ENCODE measurements at places on chromosomes 5 and 9. TPM values are rescaled to one million over a fixed set of nuclear protein-coding genes. Genes with fewer than 3 reads are reported as not detected.

MEIKIN gene
- polyA plus RNA-seq, result not detected

DNA sequence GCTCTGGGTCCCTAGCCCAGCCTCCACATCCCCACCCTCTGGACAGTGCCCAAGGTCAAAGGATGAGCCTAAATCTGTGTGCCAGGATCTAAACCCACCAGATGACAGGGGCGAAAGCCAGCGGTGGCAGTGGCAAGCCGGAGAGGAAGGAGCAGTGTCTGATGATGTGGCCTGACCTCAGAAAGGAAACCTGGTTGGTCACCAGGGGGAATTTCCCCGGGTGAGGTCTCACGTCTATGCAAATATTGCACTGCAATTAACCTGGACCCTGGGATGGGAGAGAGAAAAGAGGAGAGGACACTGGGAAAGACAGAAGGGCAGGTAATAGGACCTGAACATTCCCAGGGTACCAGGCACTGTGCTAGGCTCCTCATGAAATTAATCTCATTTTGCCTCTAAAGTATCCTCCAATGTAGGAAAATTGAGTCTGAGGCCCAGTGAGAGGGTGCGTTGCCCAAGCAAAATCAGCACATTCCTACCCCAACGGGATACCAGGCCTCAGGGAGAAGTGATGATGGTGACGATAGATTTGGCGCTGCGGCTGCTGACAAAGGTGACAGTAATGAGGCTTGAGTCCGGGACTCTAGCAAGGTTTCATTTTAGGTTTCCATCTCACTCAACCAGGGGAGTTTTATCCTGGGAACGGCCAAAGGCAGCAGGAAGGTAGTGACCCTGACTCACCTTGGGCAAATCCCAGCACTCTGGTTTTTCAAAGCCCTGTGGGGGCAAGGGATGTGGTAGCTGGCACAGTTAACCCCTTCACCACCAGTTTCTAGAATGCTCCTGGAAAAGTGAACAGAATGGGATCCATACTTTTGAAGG is 13.4 kb upstream of the TNIP1 start:
- DNase-seq, result peak; percentile 83

- no peak for DNase-seq
Measured at GRCh38 chr5:425714-426113, 17.3 kb upstream of the EXOC3 start.

SLC4A9 gene
- polyA plus RNA-seq, result not detected

ANKRD18A gene
- polyA plus RNA-seq, result 2.5 TPM

DNA sequence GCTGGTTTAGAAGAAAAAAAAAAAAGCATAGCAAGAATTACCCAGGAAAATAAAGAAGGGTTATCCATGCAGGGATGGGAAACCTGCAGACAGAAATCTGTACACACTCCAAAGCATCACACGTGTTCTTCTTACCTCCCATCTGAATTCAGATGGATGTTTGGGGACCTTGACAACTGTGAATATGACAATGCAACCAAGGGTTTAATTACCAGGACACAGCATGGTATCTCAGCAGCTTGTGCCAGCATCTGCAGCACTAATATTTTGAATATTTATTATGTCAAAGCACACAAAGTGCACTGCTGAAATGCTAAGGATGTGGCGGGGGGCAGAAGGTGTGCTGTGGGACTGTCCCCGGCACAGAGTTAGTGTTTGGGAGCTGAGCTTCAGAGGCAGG is 47.9 kb downstream of the SLIT3 start:
- DNase-seq, result no peak

DNA sequence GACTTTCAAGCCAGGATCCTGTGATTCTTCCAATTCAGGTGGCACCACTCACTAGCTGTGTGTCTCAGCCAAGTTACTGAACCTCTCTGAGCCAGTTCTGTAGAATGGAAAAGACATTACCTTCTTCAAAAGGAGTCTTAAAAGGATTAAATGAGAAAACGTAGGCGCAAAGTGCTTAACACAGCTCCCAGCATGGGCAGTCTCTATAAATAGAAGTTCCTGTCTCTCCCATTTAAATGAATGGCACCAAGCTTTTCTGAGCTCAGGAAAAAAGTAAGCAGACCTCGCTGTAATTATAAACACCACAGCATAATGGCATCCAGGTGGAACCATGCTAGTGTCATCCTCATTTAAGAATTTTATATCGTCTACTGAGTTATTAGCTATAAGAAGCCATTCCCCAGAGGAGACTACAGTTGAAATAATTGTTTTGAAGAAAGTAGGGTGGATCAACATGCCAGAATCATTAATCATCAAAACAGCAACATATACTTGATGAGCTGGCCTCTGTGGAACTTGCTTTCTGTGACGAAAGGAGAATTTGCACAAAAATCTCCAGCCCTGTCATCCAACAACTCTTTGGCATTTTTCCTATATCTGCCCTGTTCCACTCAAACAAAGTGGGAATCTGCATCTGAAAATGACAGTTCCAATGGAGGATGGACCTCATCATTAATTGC is 188.9 kb downstream of the SPOCK1 start:
- no peak for DNase-seq

DNA sequence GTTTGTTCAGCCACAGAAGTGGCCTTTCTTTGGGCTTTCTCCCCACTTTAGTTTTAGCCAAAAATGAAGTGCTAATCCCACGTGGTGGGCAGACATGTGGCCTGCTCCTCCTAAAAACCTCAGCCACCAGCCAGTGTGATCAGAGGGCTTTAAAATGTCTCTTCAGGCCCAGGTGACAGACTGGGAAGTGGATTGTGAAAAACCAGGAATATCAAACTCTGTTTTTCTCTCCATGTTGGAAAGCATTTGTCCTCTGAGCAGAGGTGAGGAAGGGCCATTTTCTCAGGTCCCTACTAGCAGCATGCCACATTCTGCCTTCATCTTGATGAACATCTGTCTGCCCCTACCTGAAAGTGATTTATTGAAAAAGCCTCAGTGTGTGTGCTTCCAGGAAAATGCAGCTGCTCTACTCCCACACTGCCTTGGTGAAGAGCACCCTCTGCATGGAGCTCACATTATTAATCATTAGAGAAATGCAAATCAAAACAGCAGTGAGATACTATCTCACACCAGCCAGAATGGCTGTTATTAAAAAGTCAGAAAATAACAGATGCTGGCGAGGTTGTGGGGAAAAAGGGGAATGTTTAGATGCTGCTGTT is 181.2 kb upstream of the DMAC1 start:
- no peak for DNase-seq

ANXA2R gene
- polyA plus RNA-seq, result 2.3 TPM

GZMA gene
- 2.6 TPM for polyA plus RNA-seq

GRCh38 chr9:16103620-16104397 is 551.0 kb downstream of the CCDC171 start:
- peak; percentile 61 for DNase-seq

CTSV gene
- 1.4 TPM for polyA plus RNA-seq

GRCh38 chr9:92191801-92192200 is 76.6 kb upstream of the SPTLC1 start:
- no peak for DNase-seq

GRCh38 chr5:36756848-36757247 is 119.7 kb upstream of the NIPBL start:
- no peak for DNase-seq

CSF2 gene
- polyA plus RNA-seq, result not detected

DNA sequence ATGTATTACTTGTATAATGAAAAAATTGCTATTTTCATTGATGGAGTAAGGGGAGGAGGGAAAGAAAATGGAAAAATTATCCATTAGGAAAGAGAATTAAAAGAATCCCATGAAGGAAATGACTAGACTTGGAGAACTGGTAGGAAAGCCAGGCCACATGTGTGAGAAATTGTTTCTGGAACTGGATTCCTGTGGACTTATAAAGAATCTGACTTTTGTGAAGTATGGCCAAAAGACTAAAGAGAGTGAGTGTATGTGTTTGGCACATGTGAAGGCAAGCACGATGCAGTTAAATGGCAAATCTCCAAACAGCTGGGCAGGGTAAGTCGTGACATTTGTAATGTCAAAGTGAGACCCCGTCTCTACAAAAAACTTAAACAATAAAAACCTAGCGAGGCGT is 89.4 kb downstream of the MTX3 start:
- DNase-seq, result no peak

- DNase-seq, result no peak
Measured at GRCh38 chr9:34259315-34259714, 69.8 kb downstream of the KIF24 start.

DNA sequence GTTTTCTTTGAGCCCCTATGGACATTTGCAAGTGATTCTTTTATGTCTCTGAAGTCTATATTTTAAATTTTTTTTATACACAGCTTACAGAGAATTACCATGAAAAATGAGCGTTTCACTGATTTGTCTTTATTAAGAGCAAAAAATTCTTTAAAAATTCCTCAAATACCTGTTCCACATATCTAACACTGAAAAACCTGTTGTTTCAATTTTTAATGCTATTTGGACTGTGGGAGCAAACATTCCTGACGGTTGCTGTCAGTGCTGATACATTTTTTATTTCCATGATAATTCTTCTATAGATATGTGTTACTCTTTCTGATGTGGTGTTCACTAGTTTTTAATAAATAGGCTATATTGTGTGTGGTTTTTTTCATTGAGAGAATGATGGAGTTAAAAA is 199.8 kb downstream of the GDNF start:
- DNase-seq, result no peak

GRCh38 chr5:166436872-166437271 is 1854.6 kb upstream of the WWC1 start:
- DNase-seq, result no peak

BTNL8 gene
- polyA plus RNA-seq, result 1.1 TPM

GRCh38 chr5:139263946-139264345 is 29.6 kb upstream of the MATR3 start:
- no peak for DNase-seq

LCN9 gene
- polyA plus RNA-seq, result not detected

GRCh38 chr5:107329850-107330249 is 340.9 kb downstream of the EFNA5 start:
- no peak for DNase-seq

GRCh38 chr9:80874276-80874675 is 815.1 kb downstream of the TLE1 start:
- no peak for DNase-seq

GRCh38 chr5:39946356-39947045 is 521.7 kb upstream of the DAB2 start:
- no peak for DNase-seq

GRCh38 chr5:115507681-115508080 is 36.9 kb downstream of the FEM1C start:
- DNase-seq, result no peak

- DNase-seq, result no peak
Measured at GRCh38 chr5:172182291-172182690, 5.7 kb downstream of the STK10 start.

DNA sequence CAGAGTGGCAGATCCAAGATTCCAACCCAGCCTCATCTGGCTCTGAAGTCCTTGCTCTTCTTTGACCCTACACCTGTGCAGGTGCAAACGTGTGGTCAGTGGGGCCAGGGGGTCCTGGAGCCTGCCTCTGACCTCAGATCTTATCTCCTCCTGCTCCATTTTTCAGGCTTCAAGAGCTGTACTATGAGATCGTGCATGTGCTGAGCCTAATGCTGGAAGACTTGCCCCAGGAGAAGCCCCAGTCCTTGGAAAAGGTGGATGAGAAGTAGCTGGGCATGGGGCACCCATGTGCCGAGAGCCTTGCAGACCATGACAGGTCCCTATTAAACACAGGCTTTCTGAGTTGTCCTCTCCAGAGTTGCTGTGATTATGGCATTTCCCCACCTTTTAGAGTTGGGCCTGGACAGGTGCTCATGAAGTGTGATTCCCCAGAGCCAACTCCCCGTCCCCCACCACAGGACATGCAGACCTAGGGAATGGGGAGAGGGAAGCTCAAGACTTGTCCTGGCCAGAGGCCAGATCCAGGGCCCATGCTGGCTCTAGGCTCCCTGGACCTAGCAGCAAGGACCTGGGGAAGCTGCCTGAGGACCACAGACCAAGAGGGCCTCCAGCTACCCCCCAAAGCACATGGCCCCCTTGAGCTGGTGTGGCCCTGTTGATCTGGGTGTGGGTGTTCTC is 22.5 kb downstream of the PITX1 start:
- DNase-seq, result no peak

DNA sequence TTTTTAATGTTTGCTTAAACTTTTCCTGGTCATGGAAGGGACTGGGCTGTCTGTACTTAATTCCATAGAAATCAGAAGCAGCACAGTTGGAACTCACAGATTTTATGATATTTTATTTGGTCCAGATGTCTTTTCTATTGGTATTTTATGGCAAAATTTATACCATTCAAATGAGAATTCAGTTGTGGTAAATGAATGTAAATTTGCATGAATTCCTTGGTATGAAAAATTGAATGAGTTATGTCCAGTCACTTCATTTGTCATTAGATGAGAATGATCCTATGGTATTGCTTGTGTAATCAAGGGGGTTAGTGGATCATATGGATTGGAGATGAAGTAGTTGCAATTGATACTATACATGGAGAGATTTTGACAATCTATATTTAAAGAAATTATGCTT is 188.0 kb downstream of the KDM4C start:
- no peak for DNase-seq

- no peak for DNase-seq
Measured at GRCh38 chr5:29262339-29263123, 1931.0 kb upstream of the CDH6 start.

All from left lung (tissue), 14 donors.